NCI-H526 treated with DMSO at 0.1 percent for 48 hours (cell line): ENCODE measurements at places on chromosomes 13 and 19.
A peak's percentile ranks its signal among the peaks of the same experiment; 100 is the strongest.

- DNase-seq = no peak
Measured at GRCh38 chr19:47143322-47144073, 12.9 kb downstream of the SAE1 start.

- no peak for DNase-seq
Measured at GRCh38 chr13:111039735-111040134, 75.4 kb upstream of the ARHGEF7 start.

GRCh38 chr13:105602956-105603670 is 932.3 kb downstream of the EFNB2 start:
- DNase-seq = no peak

- no peak for DNase-seq
Measured at GRCh38 chr13:57030671-57031070, 110.0 kb upstream of the PRR20A start.

- peak; percentile 60 for DNase-seq
Measured at GRCh38 chr19:39341129-39341718, 997 bp upstream of the SAMD4B start.

DNA sequence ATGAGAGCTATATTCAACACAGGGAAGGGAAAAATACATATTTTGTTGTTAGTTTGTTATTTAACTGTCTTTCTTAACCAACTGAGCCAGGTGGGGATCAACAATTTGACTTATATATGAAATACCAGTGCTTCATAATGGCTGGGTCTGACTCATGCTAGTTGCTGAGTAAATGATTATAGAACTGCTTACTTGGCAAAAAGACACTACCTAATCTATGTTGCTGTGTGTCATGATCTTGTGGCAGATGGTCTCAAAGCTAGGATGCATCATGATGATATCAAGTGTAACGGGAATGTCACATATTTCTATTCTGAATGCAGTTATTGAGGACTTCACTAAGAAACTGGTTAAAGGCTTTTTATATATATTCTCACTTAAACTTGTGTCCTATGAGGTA is 727.4 kb upstream of the SLITRK1 start:
- DNase-seq = no peak
